ENCODE measurements at places on chromosomes 6 and 20.
A peak's percentile ranks its signal among the peaks of the same experiment; 100 is the strongest.

DNA sequence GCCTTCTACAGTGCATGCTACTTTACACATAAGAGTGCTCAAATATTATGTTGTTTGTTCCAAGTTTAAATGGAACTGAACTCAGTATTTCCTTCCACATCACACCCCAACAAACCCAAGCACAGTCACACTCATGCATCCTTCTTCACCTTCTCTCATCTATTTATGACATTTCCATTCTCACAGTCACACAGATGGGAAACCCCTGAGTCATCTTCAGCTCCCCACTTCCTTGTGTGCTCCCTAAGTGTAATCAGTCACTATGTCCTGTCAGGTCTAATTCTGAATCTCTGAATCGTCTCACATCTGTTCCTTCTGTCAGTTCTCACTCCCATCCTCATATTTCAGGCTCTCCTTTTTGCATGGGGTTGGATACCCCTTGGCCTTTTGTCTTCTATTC is 96.0 kb downstream of the RIMS1 start:
- DNase-seq: no peak

DNA sequence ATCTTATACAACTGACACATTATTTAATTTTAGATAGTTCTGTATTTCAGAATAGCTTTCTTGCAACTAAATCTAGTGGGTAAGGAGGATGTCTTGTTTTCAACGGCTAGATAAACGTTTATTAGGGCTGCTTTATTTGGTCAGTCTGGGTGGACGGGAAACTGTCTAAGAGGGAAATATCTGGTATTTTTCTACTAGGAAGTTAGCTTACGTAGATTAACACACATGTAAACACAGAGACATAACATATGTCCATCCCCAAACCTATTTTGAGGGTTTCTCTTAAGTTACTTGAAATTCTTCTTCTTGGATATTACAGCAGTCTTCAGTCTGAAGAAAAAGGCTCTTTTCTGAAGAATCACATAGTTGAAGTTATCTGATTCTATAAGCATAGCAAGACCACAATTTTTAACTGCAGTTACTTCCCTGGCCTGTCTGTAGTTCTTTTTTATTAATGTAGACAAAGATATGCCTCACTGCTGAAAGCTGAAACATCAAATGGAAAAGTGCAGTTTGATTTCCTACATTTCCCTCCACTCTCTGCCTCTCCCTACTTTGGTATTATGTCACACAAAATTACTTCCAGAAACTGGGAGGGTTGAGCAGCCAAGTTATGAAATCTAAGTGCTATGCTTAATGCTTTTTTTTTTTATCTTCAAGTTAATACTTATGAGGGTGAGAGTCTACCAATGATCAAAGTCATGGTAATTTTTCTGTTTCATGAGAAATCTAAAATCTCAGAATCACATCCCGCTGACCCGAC is 37.4 kb downstream of the PLAGL1 start:
- DNase-seq: no peak

DNA sequence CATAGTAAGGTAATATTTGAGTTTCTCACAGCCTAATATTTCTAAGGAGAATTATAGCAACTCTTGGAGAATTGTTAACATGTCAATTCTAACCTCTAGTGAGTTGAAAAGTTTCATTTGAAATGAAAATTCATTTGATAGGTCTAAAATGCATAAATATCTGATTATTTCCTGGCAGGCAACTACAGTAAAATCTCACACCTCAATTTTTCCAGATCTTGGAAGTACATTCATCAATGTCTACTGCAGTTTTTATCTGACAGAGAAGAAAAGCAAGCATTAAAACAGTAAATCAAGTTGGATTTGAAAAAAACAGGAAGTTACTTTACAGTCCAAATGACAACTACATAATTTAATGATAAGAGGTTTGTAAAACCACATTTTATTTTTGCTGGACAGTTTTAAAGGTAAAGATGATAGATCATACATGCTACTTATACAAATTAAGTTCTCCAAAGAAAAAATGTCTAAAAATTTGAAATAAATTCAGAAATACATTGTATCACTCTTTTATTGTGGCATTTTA is 631.3 kb downstream of the EYS start:
- DNase-seq: no peak

DNA sequence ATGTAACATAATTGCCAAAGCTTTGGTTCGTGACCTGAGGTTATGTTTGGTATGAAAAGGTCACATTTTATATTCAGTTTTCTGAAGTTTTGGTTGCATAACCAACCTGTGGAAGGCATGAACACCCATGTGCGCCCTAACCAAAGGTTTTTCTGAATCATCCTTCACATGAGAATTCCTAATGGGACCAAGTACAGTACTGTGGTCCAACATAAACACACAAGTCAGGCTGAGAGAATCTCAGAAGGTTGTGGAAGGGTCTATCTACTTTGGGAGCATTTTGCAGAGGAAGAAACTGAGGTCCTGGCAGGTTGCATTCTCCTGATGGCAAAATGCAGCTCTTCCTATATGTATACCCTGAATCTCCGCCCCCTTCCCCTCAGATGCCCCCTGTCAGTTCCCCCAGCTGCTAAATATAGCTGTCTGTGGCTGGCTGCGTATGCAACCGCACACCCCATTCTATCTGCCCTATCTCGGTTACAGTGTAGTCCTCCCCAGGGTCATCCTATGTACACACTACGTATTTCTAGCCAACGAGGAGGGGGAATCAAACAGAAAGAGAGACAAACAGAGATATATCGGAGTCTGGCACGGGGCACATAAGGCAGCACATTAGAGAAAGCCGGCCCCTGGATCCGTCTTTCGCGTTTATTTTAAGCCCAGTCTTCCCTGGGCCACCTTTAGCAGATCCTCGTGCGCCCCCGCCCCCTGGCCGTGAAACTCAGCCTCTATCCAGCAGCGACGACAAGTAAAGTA is 547 bp upstream of the ESR1 start:
- DNase-seq: no peak

DNA sequence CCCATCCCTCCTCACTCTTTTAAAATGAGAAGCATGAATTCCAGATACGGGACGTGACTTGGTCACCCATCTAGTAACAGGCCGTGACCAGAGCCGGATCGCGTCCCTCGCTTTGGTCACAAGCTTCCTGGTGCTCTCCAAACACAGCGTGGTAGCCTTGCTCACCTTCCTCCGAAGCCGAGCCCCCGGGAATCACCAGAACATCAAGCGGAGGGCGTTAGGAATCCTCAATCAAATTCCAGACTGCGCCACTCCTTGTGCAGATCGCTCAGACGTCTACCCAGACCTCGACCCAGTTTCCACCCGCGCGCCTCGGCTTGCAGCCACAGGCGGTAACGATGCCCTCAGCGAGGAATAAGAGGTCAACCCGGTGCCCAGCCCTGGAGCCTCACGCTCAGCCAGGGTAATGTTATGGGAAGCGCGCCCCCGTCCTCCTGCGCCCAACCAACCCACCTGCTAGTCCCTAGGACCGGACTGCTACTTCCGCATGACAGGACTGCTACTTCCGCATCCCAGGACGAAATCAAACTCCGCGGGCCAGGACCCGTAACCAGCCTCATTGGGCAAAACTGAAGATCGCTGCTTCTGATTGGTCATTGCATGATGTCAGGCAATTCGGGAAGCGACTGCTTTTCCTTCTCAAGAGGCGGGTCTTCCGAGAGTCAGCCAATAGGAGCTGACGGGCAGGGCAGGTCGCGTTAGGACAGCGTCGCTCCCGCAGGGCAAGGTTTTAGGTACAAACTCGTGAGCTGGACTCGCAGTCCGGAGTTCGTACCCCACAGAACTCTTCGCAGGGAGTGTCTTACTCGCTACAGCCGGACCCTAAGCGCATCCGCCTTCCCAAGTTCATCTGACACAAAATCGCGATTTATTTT is at the start of gene MTFR2:
Gene MTFR2 (minus strand): TSS at position 501 of the 875 bp plus-strand sequence. CDS start 1,212 bp downstream, outside the sequence.
- DNase-seq: peak; percentile 96

- DNase-seq: no peak
Measured at GRCh38 chr6:144134176-144134575, 16.1 kb upstream of the STX11 start.

GRCh38 chr20:47921408-47921807 is 136.1 kb upstream of the SULF2 start:
- no peak for DNase-seq

DNA sequence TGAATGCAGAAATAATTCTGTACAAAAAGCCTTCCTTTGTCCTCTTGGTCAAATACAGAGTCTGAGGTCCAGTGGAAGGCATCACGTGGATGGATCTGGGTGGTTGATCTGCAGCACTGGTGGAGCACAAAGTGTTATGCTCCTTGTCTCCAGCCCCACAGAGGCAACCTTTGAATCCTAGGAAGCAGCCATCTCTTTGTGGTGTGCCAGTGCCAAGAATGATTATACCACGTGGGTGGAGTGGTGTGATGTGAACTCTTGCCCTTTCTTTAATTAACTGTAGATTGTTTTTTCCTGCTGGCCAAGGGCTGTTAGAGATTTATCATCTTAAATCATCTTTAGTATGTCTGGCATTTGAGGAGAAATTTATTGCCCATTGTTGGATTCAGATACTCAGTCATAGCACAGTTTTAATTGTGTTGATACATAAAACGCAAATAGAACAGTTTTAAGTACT is 31.1 kb downstream of the NCOA7 start:
- peak; percentile 88 for DNase-seq

DNA sequence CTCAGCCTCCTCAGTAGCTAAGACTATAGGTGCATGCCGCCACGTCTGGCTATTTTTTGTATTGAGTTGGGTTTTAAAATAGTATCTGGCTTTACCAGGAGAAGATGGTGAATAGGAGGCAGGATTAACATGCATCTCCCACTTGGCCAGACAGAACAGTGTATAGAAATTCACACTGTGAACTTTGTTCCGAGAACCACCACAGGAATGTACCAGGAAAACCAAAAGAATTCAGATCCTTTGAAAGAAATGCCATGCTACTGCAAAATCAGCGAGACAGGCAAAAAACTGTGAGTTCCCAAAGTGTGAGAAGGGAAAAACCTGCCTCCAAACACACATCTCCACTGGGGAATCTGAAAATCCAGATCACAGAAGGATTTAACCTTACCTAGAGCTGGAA is 327.6 kb downstream of the NKAIN2 start:
- no peak for DNase-seq

- no peak for DNase-seq
Measured at GRCh38 chr6:87094576-87094975, 330 bp downstream of the CGA start.

DNA sequence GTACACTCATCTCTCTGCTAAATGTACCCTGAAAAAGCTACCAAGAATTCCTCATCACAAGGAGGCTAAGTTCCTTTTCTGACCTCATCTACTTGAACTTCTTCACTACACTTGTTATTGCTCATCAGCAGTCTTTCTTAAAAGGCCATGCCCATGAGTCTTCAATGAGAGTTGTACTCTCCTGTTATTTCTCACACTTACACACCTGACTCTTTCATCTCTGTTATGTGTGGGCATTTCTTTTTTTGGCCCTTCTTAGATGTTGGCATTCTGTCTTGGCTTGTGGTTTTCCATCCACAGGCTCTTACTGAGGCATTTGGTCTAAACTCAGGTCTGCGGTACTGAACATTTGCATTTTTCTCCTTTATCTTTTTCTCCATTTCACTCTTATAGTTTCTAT is 10.7 kb upstream of the SLC17A1 start:
- DNase-seq: no peak

GRCh38 chr20:21202259-21202658 is 76.4 kb downstream of the KIZ start:
- DNase-seq: no peak

DNA sequence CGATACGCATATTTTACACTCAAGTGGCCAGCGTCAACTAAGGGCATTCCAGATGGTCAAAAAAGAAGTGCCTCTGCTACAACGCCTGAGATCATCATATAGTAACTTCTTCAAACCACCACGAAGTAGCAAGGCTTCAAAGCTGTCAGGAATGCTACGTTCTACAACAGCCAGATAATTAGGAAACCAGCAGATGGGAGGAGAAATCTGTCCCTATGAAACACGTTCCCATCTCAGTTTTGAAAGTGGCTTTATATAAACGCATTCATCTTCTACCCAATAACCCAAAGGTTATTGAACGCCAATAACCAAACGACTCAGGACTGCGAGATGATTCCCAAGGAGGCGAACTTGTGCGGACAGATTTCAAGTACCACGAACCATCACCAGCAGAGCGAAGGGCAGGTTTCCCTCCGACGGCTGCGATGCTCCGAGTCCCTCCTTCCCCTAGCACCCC is 1.2 kb downstream of the ABHD12 start:
- peak; percentile 45 for DNase-seq

DNA sequence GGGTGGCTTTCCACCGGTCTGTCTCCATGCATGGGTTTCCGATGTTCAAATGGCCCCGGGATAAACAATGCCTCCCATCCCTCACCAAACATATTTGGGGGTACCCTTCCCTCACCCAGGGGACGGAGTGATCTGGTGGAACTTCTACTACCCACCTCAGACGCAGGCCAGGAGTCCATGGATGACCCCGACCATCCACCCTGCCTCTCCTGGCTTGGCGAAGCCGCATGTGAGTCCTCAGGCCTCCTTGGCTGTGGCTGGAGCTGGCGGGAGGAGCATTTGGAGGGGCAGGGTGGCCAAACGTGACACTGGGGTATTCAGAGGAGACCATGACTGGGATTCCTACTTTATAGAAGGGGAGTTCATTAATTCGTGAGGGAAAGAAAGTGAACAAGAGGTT is 45.9 kb upstream of the FRMD1 start:
- no peak for DNase-seq

DNA sequence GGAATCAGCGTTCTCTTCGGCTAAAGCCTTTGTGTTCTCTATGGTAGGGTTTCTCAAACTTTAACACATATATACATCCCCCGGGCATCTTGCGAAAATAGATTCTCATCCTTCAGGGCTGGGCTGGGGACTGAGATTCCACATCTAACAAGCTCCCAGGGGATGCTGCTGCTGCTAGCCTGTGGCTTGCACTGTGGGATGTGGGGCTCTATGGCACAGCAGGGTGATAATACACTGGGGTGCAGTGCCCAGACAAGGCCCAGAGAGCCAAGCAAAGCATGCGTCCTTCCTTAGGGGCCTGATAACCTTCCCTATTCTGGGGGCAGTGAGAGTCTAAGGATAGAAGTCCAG is 102.0 kb downstream of the LAMP5 start:
- DNase-seq: no peak

- DNase-seq: no peak
Measured at GRCh38 chr6:39801456-39802251, 9.5 kb downstream of the DAAM2 start.

GRCh38 chr20:6732001-6732447 is 35.5 kb upstream of the BMP2 start:
- no peak for DNase-seq

DNA sequence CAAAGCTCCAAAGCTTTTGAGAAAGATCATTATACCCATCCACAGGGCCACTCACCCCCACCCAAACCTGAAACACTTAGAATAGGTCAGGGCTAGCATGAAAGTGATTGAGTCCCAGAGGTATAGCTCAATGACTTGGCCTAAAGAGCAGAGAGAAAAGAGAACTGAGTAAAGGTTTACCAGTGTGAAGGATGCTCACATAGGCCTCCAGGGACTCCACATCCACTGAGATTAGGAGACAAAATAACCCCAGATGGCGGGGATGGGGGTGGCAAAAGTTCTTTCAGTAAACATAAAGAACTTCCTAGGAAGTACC is 12.2 kb downstream of the SAYSD1 start:
- DNase-seq: no peak

- no peak for DNase-seq
Measured at GRCh38 chr6:90194371-90194841, 102.2 kb downstream of the BACH2 start.

- DNase-seq: no peak
Measured at GRCh38 chr6:65149841-65150240, 557.2 kb downstream of the EYS start.
